Activated naive CD4-positive, alpha-beta T cell treated with anti-CD3 and anti-CD28 coated beads, Interleukin-2, amount 10 ng/mL, durations not matched to agents 5 hours and 36 hours (primary cell): ENCODE measurements at places on chromosomes 2 and 18. TPM values are rescaled to one million over a fixed set of nuclear protein-coding genes. Genes with fewer than 3 reads are reported as not detected.

Gene CD302
- total RNA-seq: 0.50 TPM

Gene MBOAT2
- 4.2 TPM for total RNA-seq

Gene DSG3
- total RNA-seq: not detected

Gene RAB6C
- total RNA-seq: not detected

Gene ANKRD23
- 15.2 TPM for total RNA-seq

Gene FEV
- not detected for total RNA-seq

Gene CAPN14
- 0.18 TPM for total RNA-seq

Gene AMER3
- not detected for total RNA-seq

Gene YES1
- 17.8 TPM for total RNA-seq

Gene SFT2D3
- total RNA-seq: 7.0 TPM

Gene CYS1
- 0.28 TPM for total RNA-seq

Gene OTOF
- 0.67 TPM for total RNA-seq

Gene SULT1C4
- not detected for total RNA-seq

Gene DUSP2
- 22.0 TPM for total RNA-seq

Gene IL36A
- total RNA-seq: not detected

Gene OR6B3
- not detected for total RNA-seq

Gene RGPD3
- 0.13 TPM for total RNA-seq

Gene MARS2
- 11.1 TPM for total RNA-seq

Gene HAAO
- not detected for total RNA-seq

Gene KCNJ3
- not detected for total RNA-seq

Gene KCNG2
- not detected for total RNA-seq
